ENCODE measurements at places on chromosomes 6 and 20. TPM values are rescaled to one million over a fixed set of nuclear protein-coding genes. Genes with fewer than 3 reads are reported as not detected.
A peak's percentile ranks its signal among the peaks of the same experiment; 100 is the strongest.

GRCh38 chr6:143441680-143442545, 8.6 kb downstream of the ADAT2 start:
- DNase-seq = no peak

- DNase-seq = no peak
These were observed 37.7 kb upstream of the SYNCRIP start for GRCh38 chr6:85680388-85680787.

GRCh38 chr20:3238616-3239025, 369 bp downstream of the SLC4A11 start:
- no peak for DNase-seq

DNA sequence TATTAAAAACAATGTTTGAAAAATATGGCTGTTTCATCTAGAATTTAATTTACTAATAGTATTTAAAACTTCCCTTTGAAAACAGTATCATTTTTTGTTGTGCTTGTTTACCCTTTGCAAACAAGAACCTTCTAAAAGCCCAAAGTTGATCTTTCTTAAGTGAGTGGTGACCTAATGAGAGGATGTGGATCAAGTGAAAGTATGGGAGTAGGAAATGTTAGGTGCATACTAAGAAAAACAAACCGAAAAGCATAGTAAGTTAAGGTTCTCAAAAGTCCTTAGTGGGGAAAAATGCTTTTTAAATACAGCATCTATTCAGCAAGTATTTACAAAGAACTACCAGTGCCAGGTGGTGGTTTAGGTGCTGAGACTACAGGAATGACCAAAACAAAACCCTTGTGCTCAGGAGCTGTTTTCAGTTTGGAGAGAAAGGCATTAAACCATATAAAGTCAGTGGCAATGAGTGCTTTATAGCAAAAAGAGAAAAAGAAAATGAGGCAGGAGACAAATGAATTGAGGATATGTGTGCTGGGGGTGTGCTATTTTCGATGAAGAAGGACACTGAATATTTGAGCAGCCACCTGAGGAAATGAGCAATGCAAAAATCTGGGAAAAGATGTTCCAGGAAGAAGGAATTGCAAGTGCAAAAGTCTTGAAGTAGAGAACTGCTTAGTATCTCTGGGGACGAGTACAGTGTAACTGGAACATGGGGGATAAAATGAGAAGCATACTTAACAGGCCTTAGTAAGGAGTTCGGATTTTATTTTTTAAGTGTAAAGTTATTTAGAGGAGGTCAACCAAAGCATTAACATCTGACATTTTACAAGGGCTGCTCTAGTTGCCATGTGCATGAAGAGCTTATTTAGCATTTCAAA, 24.0 kb downstream of the RNF146 start:
- DNase-seq = no peak

- no peak for DNase-seq
These were observed 9.2 kb upstream of the SCRT2 start for GRCh38 chr20:684676-685319.

DNA sequence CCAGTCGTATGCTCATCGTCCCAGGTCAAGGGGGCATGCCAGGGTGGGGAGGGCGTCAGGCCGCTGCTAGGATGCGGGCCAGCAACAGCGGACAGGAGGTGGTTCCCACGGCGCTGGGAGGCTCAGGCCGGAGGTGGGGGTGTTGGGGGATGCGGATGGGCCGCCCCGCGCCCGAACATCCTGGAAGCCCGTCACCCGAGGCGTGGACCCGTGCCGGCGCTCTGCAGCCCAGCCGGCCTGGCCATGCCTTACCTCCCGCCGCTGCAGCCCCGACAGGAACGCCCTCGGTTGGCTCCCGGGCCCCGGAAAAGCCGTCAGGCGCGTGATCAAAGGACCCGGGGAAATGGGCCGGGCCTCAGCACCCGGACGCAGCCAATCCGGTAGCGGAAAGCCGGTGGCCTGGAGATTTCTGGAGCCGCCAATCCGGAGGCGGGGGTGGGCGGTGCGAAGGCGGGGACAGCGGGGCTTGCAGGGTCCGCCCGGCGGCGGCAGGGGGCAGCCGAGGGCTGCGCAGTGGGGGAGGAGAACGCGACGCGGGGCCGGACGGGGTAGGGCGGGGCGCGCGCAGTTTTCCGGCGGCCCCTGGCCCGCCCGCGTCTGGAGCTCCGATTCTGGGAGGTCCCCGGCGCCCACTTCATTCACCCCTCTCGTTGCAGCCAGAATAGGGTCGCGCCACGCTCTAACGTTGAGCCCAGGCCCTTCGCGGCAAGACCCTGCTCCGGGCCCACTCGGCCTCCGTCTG, at the start of gene SMIM29:
Gene SMIM29 (minus strand): TSS at position 280 of the 742 bp plus-strand sequence. CDS start 1,215 bp downstream, outside the sequence.
- DNase-seq = peak; percentile 95

GRCh38 chr6:163724196-163724595, 309.7 kb downstream of the QKI start:
- no peak for DNase-seq

- peak; percentile 16 for DNase-seq
These were observed 106.3 kb downstream of the PERP start for GRCh38 chr6:138000941-138001340.

GRCh38 chr20:6702144-6702543, 65.3 kb upstream of the BMP2 start:
- DNase-seq = no peak

The SNX9 gene
- 3.4 TPM for polyA plus RNA-seq

The PARD6B gene
- 0.04 TPM for polyA plus RNA-seq

The BHLHE23 gene
- polyA plus RNA-seq = not detected

The SLC17A1 gene
- not detected for polyA plus RNA-seq

The CD93 gene
- 26.0 TPM for polyA plus RNA-seq

The HTR1E gene
- polyA plus RNA-seq = not detected
